T follicular helper cell (primary cell): ENCODE measurements at places on chromosomes 12 and 14.

DNA sequence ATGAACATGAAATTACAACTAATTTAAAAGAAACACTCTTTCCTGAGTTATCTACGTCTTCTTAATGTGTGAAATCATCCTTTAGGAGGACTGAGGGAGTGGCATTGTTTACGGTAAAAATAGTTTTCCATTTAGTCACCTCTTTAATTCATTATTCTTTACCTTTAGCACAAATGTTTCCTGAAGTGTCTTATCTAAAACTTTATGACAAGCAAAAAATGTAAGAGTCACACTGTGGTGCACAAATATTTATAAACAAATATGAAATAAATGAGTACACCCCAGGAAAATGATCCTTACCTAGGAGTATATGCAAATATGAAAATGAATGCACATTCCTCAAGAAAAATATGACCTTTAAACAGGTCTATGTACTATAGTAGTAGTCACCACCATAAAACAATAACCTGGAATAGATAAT lies 104.6 kb downstream of the PTPRR start:
- DNase-seq: no peak

GRCh38 chr14:23561259-23561658 lies 5.2 kb downstream of the THTPA start:
- no peak for DNase-seq

GRCh38 chr12:67640863-67641262 lies 7.7 kb upstream of the DYRK2 start:
- DNase-seq: no peak

- DNase-seq: no peak
Measured at GRCh38 chr14:69701857-69702256, 65.1 kb upstream of the SRSF5 start.

DNA sequence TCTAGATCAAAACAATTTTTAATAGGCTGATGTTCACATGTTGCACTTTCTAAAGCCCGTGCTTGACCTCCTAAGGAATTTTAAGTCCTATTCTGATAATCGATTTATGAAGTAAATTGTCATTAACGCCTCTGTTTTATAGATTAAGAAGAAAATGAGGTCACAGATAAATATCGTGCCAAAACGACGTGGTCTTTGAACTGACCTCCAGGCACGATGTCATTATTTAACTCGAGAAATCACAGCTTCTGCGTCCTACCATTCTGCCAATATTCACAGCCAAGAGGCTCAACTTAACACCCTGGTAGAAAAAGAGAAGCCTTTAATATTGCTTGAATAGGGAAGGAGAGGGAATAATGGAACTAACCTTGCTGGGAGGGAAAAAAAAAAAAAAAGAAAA lies 888 bp upstream of the EEA1 start:
- no peak for DNase-seq

GRCh38 chr12:100555722-100556121 lies 17.8 kb upstream of the GAS2L3 start:
- no peak for DNase-seq

DNA sequence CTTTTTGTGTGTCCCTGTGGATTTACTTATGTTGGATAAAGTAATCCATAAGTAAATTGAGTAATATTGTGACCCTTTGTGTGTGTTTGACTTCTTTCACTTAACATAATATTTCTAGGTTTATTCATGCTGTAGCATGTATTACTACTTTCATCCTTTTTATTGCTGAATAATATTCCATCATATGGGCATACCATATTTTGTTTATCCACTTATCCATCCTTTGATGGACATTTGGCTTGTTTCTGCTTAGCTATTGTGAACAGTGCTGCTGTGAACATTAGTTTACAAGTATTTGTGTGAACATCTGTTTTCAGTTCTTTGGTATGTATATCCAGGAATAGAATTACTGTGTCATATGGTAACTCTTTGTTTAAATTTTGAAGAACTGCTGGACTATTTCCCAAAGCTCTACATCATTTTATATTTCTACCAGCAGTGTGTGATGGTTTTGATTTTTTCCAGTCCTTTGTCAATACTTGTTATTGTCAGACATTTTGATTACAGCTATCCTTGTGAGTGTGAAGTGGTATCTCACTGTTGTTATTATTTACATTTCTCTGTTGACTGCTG lies 25.2 kb downstream of the G2E3 start:
- DNase-seq: no peak

DNA sequence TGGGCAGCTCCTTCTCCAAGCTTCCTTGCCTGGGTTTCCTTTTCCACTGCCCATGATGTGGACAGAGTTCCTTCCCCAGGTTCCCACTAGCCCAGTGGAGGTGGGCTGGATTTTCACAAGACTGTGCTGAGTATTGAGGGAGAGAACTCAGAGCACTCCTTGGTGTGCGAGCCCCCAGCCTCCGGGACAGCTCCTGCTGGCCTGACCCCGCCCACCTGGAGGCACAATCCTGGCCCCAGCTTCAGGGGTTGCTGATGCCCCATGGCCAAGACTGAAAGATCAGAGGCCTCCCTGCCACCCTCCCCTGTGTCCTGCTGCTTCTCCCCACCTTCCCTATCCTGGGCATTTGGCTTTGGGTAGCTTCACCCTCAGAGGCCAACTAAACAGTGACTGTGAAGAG lies 7.7 kb downstream of the KCNH3 start:
- no peak for DNase-seq

- no peak for DNase-seq
Measured at GRCh38 chr12:12880537-12880936, 10.8 kb upstream of the GPRC5A start.

DNA sequence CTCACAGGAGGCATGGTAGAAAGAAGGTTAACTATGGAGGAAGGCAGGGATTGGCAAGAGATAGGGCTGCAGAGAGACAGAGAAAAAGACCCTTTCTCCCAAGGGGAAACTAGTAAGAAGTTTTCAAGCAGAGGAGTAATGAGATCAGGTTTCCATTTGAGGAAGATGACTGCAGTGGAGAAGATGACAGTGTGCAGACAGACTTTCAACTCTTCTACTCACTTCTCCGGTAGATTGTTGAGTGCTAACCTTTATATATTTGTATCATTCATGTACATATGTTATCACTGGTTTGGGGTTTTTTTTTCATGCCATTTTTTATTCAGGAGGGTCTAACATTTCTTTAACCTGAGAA lies 5.9 kb upstream of the B3GNT4 start:
- no peak for DNase-seq

DNA sequence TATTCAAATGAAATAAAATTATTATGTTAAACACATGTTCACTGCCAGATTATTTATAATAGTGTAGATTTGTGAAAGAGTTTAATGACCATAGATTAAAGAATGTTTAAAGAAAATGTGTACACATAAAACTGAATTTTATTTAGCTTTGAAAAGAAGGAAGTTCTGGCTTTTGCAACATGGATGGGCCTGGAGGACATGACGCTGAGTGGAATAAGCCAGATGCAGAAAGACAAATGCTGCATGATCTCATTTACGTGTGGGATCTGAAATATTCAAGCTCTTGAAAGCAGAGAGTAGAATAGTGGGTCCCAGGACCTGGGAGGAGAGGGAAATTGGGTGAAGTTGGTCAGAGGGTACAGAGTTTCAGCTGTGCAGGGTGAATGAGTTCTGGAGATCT lies 1261.2 kb downstream of the TMEM121 start:
- no peak for DNase-seq

- no peak for DNase-seq
Measured at GRCh38 chr12:18718462-18718861, 19.4 kb downstream of the PLCZ1 start.

- no peak for DNase-seq
Measured at GRCh38 chr14:52080808-52081755, 12.2 kb upstream of the NID2 start.

DNA sequence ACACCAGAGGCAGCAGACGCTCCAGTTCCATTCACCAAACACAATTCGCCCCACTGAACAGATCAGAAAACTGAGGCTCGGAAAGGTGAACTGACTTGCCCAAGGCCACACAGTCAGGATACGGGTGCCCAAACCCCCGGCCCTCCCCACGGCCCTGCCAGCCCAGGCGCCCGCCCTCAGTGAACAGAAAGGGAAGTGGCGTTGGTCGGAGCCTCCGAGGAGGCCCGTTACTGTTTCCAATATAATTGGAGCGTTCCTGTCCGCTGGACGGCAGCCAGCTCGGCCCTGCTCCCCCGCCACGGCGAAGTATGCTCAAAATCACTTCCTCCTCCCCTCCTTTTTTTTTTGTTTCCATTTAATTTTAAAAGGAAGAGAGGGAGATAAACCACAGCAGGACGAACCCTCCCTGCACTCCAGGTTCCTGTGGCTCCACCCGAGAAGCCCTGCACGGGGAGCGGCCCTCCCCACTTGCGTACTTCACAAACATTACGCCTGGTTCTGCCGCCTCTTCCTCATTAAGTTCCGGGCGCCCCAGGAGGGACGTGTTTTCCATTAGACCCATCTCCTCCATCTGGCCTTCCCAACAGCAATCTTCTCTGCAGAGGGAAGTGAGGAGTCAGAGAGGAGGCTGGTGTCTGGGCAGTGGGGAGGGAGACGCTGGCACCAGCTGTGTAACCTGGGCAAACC lies 61.1 kb downstream of the NCOR2 start:
- DNase-seq: no peak

GRCh38 chr14:95365401-95365800 lies 45.7 kb upstream of the CLMN start:
- DNase-seq: no peak

GRCh38 chr14:41873686-41874317 lies 267.1 kb downstream of the LRFN5 start:
- DNase-seq: no peak

DNA sequence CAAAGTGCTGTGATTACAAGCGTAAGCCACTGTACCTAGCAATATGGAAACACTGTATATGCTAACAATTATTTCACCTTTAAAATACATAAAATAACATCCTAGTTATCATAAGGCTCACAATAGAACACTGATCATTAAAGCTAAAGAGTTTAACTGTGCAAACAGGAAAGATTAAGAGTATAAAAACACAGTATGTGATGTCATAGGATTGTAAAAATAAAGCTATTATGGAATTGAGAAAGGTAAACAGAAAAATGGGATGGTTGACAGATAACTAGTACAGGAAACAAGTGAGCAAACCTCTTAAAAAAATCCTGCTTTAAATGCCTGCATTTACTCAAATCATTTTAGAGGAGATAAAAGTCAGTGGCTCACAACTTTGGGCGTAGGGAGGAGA lies 10.8 kb upstream of the IPO8 start:
- no peak for DNase-seq

DNA sequence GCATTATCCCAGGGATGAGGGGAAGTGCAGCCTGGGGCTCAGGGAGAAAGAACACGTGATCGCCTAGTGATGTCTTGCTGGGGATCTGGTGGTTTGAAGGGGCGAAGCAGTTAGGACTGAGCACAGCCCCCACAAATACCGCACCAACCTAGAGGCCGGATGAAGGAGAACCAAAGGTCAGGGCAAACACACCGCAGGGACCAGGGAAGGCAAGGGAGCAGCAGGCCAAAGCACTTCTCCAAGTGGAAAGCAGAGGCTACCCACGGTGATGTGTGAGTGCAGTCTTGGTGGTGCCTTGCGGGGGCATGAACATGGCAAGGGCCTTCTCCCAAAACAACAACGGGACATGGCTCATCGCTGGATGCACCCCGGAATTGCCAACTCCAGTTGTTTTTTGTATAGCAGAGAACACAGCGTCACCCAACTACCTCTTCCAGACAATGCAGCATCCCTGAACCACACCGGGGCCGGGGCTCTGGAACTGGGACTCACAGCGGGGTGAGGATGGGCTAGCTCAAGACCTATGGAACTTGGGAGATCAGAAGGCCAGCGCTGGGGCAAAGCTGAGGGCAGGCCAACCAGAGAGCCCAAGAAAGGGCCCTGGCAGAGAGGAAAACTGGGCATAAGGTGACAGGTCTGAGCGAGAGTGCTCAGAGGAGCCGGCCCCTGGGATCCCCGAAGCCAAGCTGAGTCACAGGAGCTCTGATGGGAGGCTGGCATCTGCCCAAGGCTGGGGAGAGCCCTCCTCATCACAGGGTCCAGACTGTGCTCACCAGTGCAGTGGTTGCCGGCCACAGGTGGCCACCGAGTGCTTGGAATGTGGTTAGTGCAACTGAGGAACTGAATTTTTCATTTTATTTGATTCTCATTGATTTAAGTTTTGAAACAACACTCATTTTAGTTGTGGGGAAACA lies 11.1 kb downstream of the GALNT16 start:
- no peak for DNase-seq

DNA sequence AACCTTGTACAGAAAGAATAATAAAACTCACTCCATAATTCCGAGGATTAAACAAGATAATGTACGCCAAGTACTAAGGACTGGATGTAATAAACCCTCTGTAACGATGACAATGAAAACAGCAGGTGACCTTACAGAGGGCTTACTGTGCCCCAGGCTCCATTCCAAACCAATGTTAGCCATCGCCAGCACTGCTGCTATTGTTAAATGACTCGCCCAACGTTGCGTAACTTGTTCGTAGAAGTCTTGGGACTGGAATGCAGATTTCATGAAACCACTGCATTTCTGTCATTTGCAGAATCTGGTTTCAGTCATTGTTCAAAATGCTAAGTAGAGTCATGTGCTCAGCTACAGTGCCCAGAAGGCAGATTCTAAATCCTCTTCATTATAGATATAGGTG lies 728 bp upstream of the STON2 start:
- no peak for DNase-seq

- no peak for DNase-seq
Measured at GRCh38 chr12:52415870-52416750, 10.0 kb upstream of the KRT82 start.

DNA sequence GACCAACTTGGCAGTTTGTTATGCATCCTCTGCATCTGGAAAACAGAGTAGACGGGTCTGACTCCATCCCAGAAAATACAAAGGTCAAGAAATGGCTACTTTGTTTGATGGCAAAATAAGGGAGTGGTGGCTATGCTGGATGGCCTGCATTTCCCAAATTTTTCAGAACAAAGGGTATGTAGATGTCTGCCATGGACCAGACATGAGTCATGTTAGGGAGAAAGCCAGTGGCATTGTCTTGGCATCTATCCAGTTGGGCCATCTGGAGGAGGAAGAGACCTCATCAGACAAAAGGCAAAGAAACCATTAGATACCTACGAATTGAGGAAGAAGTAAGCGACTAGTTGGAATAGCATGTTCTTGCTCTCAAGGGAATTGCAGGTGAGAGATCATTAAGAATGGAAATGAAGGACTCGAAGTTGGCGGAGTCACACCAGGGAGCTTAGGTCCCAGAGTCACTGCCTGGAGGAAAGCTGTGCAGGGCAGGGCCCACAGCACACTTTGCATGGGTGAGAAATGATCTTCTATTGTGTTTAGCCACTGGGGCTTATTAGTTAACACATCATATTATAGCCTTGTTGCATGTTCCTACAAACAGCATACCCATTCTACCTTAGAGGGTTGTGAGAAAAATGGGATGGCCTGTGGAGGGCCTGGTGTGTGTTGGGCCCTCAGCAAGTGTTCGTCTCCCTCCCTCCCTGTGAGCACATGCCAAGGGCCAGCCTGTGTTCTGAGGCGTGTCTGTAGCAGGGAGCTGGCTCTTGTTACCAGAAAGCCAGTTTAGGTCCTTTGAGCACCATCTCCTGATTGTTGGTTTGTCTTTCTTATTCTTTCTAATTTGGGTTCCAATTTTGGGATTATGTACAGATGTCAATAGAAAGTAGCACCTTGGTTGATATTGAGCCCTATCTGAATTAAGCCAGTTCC lies 119.4 kb downstream of the KTN1 start:
- no peak for DNase-seq
